ENCODE measurements at places on chromosomes 12 and 14. TPM values are rescaled to one million over a fixed set of nuclear protein-coding genes. Genes with fewer than 3 reads are reported as not detected.

NEUROD4 gene
- not detected for total RNA-seq

PEX5 gene
- total RNA-seq, result 59.8 TPM

SP1 gene
- 90.8 TPM for total RNA-seq

RNASE7 gene
- total RNA-seq, result not detected

PDZRN4 gene
- total RNA-seq, result 4.1 TPM

SERPINA3 gene
- total RNA-seq, result 259 TPM

MANSC4 gene
- 0.20 TPM for total RNA-seq

KCNJ8 gene
- total RNA-seq, result 16.3 TPM

RPS6KL1 gene
- total RNA-seq, result 1.0 TPM

NOS1 gene
- 0.10 TPM for total RNA-seq

CACNA2D4 gene
- total RNA-seq, result 3.2 TPM

SOX5 gene
- 21.4 TPM for total RNA-seq

PAH gene
- not detected for total RNA-seq

All from ovary (tissue), 10 donors.